LoVo (cell line): ENCODE measurements at places on chromosomes 5 and 9.

DNA sequence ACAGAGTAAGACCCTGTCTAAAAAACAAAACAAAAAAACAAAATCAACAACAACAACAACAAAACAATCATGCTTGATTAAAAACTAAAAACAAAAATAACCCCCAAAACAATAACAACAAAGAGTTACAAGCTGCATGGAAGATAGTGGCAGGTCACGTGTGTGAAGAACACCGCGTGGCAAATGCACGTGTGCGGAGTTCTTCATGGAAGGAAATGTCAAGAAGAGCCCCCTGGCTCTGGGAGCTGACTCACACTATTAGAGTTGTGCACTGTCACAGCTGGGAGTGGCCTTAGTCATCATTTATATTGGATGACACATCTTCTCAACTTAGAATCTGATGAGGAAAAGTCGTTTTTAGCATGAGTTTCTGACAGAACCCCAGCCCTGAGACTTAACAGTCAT is 110.5 kb downstream of the JMY start:
- peak; percentile 64 for DNase-seq

DNA sequence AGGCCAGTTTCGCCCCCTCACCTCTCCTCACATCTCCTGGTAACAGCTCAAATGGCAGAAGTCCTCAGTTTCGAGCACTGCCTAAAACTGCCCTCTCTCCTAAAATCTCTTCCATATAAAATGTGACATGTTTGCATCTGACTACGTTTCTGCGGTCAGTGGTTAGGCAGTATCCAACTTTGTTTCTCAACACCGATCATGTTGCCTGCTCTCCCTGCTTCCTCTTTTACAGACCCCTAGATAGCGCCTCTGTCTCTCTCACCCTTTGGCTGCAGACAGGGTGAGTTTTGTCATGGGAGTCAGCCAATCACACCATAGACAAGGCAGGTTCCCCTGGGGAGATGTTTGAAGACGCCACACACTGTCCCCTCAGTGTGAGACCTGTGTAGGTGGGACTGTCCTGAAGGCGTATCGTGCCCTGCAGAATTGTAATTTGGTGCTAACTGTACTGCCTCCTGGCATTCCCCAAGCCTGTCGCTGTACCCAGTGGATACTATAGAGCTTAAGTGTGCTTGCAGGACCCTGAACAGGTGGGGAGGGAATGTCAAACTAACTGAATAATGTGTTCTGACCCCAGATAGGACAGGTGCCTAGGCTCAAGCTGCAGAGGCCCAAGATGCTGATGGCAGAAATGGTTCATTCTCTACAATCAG is 1.1 kb downstream of the HEXB start:
- no peak for DNase-seq

- DNase-seq = no peak
Observed at GRCh38 chr5:9194509-9194908, 351.4 kb downstream of the SEMA5A start.

DNA sequence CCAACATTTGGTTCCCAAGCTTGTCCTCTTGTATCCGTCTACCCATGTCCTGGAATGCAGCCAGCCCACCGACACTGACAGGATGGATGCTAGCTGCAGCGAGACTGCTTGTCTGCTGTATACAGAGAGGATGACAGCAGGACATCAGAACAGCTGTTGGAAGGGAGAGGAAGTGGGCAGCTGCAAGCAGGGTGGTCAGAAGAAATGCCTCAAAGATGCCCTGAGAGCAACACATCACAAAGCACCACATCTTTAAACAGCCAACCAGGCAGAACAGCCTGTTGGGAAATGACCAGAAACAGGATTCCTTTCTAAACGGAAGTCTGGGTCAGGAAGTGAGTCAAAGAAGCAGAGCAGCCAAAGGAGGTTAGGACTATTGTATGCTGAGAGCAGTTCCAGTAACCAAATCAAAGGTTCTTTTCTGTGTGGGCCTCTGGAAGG is 219.1 kb downstream of the NDUFS4 start:
- no peak for DNase-seq

DNA sequence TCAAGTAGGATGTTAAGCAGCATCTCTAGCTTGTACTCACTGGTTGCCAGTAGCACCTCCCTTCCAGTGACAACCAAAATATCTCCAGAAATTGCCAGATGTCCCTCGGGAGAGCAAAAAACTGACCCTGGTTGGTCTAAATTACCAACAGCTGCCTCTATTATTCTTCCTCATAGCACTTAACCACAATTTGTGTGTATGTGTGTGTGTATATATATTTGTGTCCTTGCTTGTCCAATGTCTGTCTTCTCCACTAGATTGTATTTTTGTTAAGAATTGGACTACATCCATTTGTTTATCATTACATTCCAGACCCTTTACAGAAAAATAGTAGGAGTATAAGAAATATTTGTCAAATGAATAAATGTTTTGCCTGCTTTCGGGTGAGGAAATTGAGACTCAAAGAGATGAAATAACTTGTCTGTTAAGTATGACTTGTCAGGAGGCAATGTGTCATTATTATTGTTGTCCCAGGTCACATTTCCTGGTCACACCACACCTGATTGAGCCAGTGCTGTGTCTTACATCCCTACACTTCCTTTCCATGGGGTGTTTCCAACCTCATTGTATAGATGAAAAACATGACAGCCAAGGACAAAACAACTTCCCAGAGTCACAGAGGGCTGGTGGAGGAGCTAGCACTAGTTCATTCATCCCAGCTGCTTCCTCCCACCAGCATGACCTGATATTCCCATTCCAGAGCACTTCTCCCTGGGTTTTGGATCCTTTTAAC is 11.4 kb upstream of the GRPEL2 start:
- DNase-seq = no peak

DNA sequence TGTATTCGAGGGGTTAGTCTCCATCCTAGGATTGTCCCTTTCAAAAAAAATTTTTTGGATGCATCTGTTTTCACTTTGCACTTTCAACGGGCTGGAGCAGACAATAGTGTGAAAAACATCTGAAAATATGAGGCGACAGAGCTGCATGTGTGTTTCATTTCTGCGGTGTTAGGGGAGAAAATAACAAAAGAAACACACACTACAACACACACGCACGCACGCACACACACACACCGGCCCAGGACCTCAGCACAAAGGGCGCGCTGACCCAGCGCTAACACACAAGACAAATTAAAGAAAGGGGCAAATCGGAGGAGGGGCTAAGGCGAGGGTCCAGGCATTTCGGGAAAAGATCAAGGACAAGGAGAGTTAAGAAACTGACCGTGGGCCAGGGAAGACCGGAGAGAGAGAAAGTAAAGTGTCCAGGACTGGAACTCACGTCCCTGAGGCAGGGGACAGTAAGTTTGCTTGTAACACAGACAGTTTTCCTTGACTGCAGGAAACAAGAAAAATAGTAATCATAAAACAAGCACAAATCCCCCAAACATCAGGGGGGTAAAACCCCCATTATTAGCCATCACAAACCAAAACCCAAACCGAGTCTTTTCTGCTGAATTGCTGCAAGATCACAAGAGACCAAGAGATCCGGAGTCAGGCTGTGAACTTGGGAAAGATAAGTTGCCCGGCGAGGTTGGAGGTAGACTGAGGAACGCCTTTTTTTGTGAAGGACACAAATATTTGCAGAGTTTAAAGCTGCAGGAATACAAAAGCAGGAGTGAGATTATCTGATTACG is 302.1 kb downstream of the PARP8 start:
- DNase-seq = no peak

GRCh38 chr9:109064963-109065702 is 51.8 kb upstream of the CTNNAL1 start:
- peak; percentile 31 for DNase-seq

- peak; percentile 75 for DNase-seq
Observed at GRCh38 chr5:80959768-80960442, at the start of gene RASGRF2. Gene RASGRF2 (plus strand): TSS chr5:80960363. CDS start chr5:80960739, 376 bp downstream.

DNA sequence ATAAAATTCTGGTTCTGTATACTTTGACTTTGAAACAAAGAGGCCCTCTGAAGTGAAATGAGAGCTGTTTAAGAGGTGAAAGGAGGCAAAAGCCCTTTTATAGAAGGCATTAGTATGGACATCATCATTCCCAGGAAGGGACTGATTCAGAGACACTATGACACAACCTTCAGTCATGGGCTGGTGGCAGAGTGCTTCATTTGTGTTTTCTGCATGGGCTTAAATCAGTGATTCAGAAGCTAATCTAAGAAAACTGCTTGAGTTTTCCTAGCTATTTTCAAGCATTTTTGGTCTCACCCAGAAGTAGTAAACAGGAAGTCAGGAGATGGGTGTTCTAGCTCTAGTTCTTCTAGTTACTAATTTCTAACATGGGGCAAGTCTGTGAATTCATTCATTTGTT is 288.9 kb downstream of the TRPM3 start:
- DNase-seq = no peak

- DNase-seq = no peak
Observed at GRCh38 chr5:43837996-43838395, 235.0 kb downstream of the NNT start.

DNA sequence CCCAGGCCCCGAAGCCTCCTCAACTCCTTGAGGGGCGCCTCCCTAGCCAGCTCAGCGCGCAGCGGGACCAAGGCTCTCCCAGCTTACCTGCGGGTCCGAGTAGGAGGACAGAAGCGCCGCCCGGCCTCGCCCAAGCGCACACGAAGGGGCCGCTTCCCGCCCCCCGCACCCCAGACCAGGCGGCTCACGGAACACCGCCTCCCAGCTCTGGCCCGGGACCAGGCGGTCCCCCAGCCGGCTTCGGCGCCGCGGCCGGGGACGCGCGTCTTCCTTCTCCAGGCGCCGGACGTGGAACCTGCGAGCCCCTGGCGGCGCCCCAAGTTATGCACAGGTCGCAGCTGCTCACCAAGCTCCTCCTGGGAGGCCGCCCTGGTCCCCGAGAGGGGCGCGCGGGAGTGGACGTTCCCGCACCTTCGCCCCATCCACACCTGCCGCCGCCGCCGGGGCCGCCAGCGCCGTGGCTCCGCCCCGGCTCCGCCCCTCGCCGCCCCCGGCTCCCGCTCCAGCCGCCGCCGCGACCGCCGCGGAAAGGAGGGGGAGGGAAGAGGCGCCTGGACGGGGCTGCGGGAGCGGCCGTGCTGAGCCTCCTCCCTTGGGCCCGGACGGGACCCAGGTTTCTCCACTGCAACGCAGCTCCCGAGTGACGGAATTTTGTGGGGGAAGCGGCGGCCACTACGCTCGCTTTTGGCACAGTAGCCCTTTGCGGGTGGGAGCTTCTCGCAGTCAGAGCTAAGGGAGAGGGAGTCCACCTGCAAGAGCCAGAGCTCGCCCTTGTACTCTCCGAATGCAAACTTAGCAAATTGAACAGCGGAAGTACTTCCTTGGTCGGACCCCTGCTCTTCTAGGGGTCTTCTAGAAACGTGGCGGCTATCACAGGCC is 77.5 kb upstream of the IFNE start:
- DNase-seq = peak; percentile 85

GRCh38 chr9:105047742-105048041 is 119.7 kb upstream of the ABCA1 start:
- DNase-seq = no peak

DNA sequence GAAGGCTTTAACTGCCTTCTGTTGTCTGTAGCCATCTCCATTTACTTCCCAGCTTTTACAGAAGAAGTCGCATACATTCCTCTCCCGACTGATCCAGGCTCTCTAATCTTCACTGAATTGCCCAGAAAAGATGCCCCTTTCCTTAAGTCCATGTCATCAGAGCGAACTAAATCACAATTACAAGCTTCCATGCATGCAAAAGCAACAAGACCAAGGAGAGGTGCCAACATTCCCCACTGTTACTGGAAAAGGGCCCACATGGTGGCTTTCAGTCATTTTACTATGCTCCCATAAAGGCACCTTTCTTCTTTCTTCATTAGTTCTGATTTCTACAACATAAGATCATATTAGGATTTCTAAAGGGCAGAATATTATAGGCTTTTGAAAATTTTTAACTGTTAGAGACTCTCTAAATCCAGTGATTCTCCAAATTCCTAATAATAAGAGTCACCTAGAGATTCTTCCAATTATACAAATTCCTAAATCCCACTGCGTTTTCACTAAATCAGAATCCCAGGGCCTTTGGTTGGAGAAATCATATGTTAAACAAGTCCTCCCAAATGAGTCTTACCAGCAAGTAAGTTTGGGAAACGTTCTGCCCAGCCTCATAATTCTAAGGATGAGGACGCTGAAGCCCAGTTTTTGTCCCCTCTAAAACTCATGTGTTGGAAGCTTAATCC is 17.0 kb upstream of the ZFR start:
- DNase-seq = no peak

DNA sequence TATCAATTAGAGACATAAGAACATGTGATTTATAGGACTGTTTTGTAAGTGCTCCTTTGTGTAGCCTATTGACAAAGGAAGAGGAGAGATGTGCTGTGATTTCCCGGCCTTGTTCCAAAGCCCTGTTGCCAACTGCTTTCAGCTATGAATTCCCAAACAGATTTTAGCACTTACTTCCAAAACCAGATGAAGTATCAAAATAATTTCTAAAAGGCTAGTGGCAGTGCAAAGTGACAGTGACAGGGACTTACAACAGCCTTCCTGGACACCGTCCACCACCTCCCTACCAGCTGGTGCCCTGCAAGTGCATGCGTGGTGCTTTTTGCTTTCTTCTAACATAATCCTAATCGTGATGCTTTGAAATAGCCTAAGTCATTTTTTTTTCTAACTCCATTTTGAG is 254.1 kb upstream of the ACTBL2 start:
- no peak for DNase-seq

GRCh38 chr5:90488791-90489190 is 14.1 kb downstream of the POLR3G start:
- DNase-seq = no peak

DNA sequence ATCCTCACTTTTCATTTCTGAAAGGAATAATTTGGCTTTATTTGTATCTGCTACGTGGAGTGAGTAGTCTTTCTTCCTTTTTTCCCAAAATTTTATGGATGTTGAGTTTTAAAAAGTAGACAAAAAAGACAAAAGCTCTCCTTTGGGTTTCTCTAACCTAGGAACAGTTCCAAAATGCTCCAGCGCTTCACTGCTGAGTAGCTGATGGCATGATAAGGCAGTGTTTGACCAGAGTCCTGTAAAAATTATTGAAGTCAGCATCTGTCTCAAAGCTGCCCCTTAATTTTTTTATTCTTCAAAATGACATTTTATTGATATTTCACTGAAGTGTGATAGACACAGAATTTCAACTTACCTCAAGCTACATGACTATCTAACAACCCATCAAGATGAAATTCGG is 219.0 kb downstream of the ADAMTSL1 start:
- no peak for DNase-seq

GRCh38 chr9:4137234-4137633 is 162.6 kb downstream of the GLIS3 start:
- DNase-seq = peak; percentile 77

GRCh38 chr9:130327781-130328348 is 62.3 kb downstream of the HMCN2 start:
- no peak for DNase-seq

DNA sequence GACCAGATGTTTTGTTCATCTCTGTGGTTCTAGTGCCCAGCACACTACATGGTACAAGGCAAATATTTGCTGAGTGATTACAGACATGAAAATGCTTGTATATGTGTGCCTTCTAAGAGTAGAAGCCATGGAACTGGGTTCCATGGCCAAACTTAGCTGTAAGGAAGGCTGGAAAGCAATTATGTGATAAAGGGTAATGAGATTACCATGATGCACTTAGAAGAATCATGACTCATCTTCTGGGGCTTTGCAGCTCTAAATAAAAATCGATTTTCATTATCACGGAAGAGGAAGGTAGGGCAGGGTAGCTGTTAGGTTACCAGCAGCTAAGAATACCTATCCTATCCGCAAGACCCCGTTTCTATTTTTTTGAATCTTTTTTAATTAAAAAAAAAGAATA is 28.0 kb downstream of the RFK start:
- DNase-seq = peak; percentile 36
